ENCODE measurements at places on chromosomes 3 and 15.

- no peak for DNase-seq
Measured at GRCh38 chr3:168036619-168037018, 59.1 kb downstream of the GOLIM4 start.

DNA sequence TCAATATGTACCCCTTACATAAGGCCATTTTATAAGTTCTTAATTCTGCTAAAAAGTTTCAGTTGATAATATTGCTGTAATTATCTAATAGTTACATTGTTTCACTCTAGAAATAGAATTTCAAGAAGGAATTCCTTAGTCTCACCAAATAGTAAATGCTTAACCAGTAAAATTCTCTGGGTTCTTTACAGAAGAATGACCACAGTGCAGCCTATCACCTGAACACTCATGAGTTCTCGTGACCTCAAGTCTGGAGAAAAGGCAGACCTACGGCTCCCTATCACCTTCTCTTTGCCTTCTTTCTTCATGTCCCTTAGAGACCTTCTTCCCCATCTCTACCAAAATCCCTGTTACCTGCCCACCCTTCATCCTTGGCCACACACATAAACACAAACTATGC is 30.9 kb downstream of the CCDC191 start:
- no peak for DNase-seq

DNA sequence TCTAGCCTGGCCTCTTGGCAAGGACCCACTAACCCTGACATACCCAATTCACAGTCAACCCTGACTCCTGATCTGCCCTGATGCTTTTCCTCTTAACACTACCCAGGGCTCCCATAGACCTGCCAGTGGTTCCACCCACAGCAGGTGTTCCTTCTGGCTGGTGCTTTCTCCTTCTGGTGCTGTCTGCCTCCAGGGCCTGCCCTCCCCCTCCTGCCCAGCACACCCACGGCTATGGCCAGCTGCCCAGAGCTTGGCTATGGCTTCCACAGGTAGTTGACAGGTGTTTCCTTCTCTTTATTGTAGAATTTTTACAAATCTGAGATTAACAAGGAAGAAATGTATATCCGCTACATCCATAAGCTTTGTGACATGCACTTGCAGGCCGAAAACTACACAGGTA is 46.5 kb upstream of the MANF start:
- DNase-seq = no peak

DNA sequence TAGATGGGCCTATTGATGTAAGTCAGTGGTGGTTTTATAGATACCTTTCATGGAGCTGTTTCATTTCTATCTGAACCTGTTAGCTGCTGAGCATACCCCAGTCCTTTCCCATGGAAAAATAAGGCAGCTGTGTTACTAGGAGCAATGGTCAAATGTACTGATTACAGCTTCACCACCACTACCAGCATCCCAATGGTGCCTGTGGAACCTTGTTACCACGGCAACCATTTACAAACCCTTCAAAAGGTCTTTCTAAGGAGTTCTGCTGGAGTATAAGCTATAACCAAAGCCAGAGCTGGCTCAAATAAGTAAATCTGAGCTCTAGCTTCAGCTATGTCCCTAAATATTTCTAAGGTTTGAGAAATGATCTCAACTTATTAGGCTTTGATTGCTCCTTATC is 133.4 kb upstream of the ACP3 start:
- DNase-seq = no peak

DNA sequence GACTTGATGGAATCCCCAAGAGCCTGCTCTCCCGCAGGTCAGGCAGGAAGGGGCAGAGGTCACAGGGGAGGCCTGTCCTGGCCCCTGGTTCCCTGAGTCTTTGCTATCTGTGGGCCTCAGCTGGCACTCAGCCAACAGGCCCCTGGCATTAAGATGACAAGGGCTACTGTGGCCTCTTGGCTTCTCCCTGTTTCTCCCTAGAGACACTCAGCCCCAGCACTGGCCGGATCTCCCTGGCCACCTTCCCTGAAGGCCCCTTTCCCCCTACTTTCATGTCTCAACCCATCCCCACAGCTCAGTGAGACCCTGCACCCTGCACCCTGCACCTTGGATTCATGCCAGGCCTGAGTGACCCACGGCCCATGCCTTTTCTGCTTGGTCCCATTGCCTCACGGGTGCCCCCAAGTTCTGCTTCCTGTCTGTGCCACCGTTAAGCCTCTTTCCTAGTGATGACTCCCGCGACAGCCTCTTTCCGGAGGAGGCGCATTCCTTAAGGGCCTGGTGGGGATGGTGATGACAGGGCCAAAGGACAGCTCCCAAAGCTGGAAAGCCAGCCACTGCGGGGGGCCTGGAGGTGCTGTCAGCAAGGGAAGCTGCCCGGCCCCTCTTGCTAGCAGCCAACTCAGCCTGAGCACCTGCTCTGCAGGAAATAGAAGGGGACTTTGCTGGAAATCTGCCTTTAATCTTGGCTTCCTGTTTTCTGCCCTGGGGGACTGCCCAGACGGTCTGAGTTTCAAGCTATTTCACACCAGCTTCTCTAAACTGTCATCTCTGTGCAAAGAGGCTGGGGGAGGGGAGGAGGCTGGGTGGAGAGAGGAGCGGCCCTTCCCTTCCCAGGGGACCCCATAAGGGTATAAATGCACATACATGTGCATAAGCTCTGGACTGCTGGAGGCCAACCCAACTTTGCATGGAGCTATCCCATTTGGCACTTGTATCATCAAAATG is 4.8 kb upstream of the CSK start:
- peak; percentile 96 for DNase-seq

- DNase-seq = no peak
Measured at GRCh38 chr3:104044002-104044401, 1322.7 kb upstream of the ALCAM start.

DNA sequence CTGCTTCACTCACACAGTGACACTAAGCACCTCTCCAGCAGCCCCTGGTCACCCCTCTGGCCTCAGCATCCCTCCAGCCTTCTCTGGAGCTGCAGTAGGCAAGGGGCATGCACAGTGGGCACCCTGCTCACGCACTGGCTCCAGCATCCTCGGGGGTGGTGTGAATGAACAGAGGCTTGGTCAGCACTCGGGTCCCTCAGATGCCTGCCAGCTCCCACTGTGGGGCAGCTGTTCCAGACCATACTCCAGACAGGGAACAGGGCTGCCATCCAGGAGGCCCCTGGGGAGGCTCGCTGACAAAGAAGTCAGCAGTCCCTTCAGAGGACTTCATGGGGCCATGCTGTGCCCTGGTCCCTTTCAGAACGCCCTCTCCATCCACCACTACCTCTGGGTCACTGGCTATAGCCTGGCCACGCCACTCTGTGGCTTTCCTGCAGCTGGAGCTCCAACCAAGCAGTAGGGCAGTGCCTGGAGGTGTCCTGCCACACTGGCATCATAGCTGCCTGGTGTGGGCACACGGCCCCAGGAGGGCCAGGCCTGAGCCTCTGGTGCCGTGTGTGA is 26.3 kb downstream of the ALS2CL start:
- DNase-seq = no peak

DNA sequence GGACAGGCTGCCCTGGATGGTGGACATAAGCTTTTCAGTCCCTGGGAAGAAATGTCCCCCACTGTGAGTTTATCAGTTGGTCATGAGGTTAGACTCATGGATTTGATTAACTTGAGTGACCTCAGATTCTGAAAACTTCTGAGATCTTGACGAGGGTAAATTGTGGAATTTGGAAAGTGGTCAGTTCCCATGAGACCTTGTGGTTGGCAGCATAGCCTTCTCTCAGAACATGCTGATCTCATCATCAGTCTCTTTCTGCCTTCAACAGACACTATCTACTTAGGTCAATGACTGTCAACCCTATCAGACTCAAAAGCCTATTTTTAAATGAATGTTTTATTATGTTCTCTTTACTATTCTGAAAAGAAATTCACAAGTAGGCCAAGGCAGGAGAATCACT is 45.6 kb upstream of the NDUFB4 start:
- DNase-seq = peak; percentile 28

GRCh38 chr15:24067733-24068501 is 380.8 kb upstream of the NDN start:
- DNase-seq = no peak

- no peak for DNase-seq
Measured at GRCh38 chr3:28601291-28601690, 252.7 kb upstream of the AZI2 start.

DNA sequence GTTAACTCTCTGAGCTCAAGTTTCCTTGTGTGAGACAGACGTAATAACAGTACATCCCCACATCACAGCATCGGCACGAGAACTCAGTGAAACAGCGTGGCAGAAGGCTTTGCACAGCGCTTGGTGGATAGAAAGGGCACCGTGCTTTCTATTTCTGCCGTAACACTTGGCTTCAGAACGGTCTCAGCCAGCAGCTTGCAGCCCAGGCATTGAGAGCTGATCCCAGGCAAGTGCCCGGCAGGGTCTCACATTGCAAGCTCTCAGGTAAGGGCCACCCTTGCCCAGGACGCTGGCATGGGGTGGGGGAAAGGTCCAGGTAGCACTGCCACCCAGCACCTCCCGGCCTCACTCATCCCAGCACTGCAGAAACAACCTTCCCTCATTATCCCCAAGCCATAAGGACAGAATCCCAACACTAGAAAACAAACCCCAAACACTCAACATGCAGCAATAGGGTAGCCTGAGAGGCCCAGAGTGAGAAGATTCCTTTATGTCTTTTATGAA is 70.5 kb upstream of the ITGA11 start:
- no peak for DNase-seq

- no peak for DNase-seq
Measured at GRCh38 chr15:91678003-91678402, 175.5 kb upstream of the SLCO3A1 start.

DNA sequence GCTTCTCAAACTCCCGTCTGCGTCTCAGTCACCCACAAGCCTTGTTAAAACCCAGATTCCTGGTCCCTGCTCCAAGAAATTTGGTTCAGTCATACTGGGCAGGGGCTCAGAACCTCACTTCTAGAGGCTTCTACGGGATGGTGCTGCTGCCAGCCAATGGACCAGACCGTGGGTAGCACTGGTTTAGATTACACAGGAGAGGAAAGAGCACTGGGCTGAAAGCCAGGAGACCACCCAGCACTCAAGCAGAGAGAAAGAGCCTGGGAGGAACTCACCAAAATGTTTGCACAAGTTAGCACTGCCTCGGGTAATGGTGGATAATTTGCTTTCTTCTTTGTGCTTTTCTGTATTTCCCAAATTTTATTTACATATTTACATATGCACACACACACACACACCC is 46.9 kb upstream of the MUC13 start:
- no peak for DNase-seq

- no peak for DNase-seq
Measured at GRCh38 chr3:126570103-126570541, 11.4 kb upstream of the C3orf22 start.

All from NB4 (cell line).